HFFc6 (cell line): ENCODE measurements at places on chromosomes 1 and 21. TPM values are rescaled to one million over a fixed set of nuclear protein-coding genes. Genes with fewer than 3 reads are reported as not detected.

DNA sequence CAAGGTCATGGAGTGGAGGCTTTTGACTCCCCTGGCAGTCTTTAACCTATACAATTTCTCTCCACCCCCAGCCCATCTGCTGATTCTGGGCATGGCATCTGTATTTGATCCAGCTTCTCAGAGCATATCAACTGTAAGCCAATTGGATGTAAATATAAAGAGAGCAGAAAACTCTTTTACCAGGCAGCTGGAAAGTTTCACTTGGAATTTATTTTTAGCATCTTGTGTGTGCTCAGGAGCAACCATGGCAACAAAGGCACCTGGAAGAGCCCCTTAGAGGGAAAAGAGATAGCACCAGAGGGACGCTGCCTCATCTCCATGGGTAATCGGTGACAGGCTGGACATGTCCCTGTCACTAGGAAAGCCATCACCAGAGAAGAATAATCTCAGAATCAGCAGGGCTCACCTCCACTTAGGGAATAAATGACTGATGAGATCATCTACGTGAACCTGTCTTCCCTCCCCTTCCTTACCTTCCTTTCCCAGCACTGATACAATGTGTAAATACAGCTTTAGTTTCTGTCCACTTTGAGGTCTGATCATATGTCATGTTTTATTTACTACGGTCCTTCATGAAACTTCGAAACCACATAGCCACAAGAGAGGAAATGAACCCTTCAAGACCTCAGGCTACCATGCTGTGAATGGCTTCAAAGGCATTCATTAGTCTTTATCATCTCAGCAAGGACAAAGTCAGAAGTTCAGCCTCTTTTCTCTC is 25.3 kb upstream of the SIPA1L2 start:
- no peak for DNase-seq

GRCh38 chr1:168246506-168246905 is 20.7 kb downstream of the SFT2D2 start:
- no peak for DNase-seq

GRCh38 chr1:115329965-115330364 is 8.1 kb downstream of the NGF start:
- DNase-seq = peak; percentile 67

DNA sequence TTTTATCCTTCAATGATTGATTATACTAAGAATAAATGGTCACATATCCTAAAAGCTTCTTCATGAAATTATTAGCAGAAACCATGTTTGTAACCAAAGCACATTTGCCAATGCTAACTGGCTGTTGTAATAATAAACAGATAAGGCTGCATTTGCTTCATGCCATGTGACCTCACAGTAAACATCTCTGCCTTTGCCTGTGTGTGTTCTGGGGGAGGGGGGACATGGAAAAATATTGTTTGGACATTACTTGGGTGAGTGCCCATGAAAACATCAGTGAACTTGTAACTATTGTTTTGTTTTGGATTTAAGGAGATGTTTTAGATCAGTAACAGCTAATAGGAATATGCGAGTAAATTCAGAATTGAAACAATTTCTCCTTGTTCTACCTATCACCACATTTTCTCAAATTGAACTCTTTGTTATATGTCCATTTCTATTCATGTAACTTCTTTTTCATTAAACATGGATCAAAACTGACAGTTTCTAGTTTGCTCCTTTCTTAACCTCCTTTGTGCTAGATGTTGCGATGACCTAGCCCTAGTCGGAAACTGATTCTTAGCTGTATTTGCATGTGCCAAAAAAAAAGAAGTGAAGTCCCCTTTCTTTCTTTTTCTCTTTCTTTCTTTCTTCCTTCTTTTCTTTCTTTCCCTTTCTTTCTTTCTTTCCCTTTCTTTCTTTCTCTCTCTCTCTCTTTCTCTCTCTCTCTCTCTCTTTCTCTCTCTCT is 45.1 kb downstream of the MAP3K7CL start:
- no peak for DNase-seq

- DNase-seq = no peak
These were observed 184.5 kb downstream of the CAMTA1 start for GRCh38 chr1:6969762-6970161.

DNA sequence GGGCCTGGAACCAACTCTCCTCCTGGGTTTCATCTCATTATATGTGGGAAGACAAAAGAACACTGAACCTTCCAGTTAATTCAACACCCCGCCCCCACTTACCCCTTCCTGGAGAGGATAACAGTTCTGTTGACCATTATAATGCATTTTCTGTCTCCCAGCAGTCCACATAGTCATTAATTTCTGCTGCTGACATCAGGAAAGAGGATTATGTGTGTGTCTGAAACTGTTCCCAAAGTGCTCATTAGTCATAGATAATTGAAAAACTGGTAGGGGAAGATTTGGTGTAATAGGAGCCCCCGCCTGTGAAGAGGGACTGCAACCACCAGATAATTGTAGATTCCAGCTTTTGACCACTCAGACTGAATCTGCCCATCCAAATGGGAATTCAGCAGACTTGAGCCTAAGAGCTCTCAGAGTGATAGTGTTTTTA is 208.7 kb downstream of the FGGY start:
- DNase-seq = no peak

GRCh38 chr1:178407655-178408054 is 89.1 kb downstream of the CLEC20A start:
- DNase-seq = no peak

DNA sequence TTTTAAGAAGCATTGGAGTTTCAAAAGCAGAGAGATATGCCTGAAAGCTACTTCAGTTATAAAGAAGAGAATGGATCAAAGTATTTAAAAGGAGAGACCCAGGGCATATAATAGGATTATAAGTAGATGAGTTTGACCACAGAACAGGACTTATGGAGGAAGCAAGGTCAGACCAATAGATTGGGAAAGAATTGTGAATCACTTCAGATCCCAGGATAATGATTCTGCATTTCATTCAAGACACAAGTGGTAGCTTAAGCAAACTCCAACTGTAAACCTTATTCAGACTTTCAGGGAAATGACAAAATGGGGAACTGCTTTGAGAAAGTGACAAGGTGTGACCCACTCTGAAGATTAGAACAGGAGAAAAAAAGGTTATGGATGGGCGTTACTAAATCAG is 18.9 kb upstream of the OR10J5 start:
- peak; percentile 1 for DNase-seq

- DNase-seq = no peak
These were observed 4.3 kb upstream of the CELA2A start for GRCh38 chr1:15452216-15452615.

GRCh38 chr1:24300971-24301784 is 18.0 kb upstream of the GRHL3 start:
- no peak for DNase-seq

The B3GALT5 gene
- 0.33 to 0.73 TPM (median 0.39 TPM) in 3 replicates for total RNA-seq

The CD5L gene
- not detected in 3 replicates for total RNA-seq
